ENCODE measurements at places on chromosomes 4 and X.

DNA sequence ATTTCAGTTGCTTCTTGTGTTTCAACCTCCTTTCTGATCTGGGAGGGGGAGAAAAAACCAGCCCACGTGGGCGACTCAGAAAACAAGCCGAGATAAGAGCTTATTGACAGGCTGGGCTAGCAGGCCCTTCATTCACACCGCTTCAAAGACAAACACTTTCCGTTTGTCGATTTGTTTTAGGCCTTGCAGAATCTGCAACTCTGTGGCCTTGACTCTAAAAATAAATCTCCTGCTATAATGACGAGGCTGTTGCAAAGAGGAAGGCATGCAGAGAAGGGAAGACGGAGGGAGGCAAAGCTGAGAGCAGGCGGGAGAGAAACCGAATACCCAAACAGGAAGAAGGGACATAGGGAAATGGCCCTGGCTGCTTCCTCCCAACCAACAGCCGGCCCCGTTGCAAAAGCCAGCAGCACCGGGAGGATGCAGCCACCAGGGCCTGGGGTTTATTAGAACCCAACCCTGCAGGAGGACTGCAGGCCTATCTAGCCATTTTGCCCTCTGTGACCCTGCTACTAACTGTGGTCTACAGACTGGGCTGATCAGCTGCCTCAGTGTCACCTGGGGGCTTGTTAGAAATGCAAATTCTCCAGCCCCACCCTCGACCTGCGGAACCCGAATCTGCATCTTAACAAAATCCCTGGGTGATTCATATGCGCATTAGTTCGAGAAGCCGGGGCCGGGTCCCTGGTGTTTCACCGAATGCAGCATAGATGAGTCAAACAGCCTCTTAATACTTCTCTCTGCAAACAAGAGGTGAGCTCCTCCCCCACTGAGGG, 325.5 kb downstream of the BCOR start:
- DNase-seq: peak; percentile 78

DNA sequence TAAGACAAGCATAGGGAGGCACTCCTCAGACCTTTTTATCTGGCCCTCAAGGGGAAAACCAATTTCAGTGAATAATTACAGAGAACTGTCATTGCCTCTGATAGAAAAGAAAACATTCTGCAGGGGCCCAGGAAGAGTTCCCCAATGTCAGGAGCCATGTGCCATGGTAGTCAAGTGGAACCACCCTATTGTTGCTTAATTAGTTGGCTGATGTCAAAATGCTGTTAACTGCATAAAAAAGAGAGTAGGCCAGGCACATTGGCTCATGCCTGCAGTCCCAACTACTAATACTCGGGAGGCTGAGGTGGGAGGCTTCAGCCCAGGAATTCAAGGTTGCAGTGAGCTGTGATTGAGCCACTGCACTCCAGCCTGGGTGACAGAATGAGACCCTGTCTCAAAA, 28.6 kb upstream of the OGT start:
- DNase-seq: no peak

DNA sequence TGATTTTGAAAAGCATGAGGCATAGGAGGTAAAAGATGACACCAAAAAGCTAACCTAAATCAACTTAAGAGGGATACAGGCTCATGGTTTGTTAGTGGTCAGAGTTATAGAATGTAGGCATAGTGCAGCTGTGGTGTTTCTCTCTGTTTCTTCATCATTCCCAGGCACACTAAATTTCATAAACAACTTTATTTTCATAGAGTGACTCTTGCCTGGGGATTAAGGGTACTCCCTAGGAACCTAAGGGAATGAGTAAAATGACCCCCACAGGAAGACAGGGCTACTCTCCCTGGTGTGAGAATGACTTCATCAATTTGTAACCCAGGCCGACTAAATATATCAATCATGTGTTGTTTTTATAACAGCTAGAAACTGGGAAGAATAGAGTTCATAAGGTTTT, 11.1 kb downstream of the FABP2 start:
- no peak for DNase-seq

DNA sequence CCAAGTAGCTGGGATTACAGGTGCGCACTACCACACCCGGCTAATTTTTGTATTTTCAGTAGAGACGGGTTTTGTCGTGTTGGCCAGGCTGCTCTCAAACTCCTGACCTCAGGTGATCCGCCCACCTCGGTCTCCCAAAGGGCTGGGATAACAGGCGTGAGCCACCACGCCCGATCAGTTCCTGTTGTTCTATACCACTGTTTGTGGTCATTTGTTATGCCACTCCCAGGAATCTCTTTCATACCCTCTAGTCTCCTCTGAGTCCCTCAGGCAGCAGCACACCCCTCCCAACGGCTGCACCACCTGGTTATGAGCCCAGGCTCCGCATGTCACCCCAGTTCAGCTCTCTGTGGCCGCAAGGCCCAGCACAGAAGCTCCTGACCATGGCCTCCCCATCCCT, 17.5 kb upstream of the CD99 start:
- DNase-seq: no peak

DNA sequence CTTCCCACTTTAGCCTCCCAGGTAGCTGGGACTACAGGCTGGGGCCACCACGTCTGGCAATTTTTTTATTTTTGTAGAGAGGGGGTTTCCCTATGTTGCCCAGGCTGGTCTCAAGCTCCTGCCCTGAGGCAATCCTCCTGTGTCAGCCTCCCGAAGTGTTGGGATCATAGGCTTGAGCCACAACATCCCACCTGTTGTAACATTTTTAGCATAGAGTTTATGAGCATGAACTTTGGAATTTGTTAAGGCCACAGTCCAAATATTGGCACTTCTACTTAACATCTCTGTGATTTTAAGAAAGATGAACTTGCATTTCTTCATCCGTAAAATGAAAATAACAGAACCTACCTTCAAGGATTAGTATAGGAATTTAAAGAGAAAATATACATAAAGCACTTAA, 445.6 kb downstream of the IQCM start:
- DNase-seq: no peak

Data from activated CD8-positive, alpha-beta memory T cell treated with anti-CD3 and anti-CD28 coated beads, Interleukin-2, amount 10 ng/mL, durations not matched to agents 7 days and 5 days (primary cell).